ENCODE measurements at places on chromosomes 12 and 14.
A peak's percentile ranks its signal among the peaks of the same experiment; 100 is the strongest.

GRCh38 chr14:51933191-51933590, 56.2 kb upstream of the RTRAF start:
- DNase-seq = no peak

DNA sequence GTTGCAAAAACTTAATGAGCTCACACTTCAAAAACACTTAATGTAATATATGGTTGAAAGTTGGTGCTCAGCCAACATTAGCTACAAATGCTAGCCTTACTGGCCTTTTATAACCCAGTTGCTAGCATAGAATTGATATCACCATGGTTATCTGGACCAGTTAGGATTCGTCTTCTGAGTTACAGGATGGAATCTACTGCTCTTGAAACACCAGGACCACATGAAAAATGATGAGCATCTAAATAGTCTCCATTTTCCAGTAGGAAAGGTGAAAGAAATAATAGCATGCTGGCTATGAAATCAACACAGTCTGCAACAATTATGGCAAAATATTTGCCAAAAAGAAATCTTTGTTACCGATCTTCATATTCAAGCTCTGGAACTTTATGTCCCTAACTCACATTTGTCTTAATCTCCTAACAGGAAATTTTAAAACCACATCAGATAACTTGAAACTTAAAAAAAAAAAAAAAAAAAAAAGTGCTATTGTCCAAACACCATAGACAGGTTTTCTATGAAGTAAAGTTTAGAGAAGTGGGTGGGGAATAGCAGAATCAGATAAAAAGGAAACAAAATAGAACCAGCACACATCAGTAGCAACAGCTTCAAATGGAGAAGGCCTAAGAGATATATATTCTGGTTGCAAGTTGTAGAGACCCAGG, 12.6 kb upstream of the CD69 start:
- no peak for DNase-seq

DNA sequence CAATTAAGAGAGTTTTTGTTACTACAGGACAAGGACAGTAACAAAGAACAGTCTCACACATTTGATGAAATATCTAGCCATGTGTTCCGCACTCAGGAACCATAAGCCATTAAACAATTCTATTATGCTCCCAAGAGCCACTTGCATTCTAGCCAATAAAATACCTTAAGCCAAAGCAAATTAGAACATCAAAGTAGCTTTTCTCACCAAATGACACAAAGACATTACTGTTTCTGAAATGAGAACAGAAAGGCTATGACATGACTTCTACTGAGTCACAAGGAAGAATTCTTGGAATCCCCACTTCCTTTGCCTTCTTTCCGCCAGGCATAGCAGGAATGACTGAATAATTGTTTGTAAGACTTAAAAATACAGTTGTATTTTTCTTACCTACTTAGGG, 445.8 kb downstream of the ATP23 start:
- no peak for DNase-seq

DNA sequence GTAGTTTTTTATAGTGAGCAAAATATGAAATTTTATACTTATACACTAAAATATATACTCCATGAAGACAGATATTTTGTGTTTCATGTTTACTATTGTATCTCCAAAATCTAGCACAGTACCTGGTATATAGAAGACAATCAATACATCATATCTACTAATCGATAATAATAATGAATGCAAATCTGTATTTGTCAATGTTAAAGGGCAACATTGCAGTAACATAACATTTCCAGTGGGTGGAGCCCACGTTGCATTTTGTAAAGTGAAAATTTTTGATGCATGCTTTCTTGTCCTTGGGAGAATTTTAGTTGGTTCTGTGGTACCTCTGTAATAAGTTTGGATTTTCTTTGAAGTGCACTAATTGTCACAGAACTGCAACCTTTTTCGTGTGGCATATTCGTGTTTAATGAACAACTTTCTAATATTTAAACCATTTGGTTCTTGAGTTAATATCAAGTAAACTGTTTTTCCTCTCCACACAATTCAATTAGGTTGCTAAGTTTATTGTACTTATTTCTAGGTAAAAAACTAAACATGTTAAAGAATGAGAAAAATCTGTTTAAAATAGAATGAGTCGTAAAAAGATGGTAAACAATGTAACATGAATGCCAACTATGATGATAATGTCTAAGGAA, 47.4 kb downstream of the AVPR1A start:
- DNase-seq = peak; percentile 8

GRCh38 chr14:90654831-90655276, 161.4 kb downstream of the TTC7B start:
- DNase-seq = no peak

DNA sequence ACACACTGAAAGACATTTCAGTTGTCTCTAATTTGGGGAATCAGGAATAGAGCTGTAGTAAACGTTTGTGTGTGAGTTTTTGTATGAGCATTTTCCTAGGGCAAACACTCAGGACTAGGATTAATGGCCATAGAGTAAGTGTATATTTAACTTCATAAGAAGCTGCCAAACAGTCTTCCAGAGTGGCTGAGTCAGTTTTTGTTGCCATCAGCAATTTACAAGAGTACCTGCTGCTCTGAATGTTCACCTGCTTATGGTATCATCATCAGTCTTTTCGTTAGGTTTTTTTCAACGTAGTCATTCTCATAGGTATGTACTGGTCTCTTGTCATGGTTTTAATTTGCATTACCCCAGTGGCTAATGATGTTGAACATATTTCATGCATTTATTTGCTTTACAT, 30.6 kb upstream of the TRHDE start:
- no peak for DNase-seq

- no peak for DNase-seq
Observed at GRCh38 chr12:94372461-94372860, 87.2 kb downstream of the CEP83 start.

DNA sequence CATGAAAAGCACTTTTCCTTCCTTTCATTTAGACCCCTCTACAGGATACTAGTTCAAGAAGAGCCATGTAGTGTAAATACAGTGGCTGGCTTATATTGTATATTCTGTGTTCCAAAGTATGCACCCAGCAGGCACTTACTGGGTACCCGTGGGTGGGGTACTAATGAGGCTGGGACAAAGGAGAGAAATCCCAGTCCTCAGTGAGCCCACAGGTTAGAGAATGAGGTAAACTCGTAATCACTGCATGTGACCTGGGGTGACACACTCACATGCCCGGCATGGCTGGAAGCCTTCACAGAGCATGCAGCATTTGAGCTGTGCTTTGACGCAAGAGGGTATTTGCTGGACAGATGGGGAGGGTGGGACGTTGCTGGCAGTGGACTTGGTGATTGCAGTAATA, 17.1 kb downstream of the SLC24A4 start:
- DNase-seq = no peak

DNA sequence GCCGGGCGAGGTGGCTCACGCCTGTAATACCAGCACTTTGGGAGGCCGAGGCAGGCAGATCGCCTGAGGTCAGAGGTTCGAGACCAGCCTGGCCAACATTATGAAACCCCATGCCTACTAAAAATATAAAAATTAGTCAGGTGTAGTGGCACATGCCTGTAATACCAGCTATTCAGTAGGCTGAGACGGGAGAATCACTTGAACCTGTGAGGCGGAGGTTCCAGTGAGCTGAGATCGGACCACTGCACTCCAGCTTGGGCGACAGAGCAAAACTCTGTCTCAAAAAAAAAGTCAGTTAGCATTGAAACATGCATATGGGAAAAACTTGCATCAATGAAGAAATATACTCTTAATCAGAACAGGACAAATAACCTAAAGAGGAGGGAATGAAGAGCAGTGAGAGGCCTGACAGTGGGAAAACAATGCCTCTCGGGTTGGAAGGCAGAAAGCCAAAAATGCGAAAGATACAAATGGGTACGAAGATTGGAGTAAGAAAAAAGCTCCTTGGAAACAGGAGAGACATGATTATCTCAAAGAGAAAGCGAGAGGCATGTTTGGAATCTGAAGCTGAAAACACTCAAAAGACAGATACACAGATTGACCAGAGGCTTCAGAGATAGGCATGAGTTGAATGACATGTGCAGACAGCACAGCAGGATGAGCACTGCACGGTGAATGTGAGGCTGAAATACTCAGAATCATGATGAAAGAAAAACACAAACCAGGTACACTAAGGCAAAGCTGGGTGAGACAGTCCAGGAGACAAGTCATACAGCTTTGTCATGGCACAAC, 30.6 kb downstream of the RESF1 start:
- no peak for DNase-seq

DNA sequence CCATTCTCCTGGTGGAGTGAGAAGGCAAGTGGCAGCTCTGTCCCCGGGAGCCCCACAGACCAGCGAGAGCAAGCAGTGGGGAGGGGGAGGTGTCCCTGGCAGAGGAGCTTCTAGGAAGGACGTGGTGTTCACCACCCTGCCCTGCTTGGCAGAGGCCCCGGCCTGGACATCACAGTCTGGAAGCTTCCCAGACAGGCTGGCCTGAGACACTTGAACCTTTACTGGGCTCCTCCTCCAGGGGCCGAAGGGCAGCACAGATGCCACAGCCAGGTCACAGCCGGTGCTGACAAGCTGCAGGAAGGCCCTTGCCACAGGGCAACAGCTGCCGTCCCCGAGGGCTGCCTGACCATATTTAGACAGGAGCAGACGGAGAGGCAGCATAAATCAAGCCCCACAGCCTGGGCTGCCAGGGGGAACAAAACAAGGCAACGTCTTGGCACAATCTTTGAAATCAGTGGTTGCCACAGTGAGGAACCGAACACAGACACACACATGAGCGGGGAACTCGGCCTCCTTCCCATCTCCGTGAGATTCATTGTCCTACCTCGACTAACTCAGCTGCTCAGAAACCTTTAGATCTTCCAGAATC, 28.5 kb downstream of the PRIMA1 start:
- DNase-seq = no peak

GRCh38 chr12:79156846-79157463, 292.4 kb downstream of the SYT1 start:
- DNase-seq = no peak

- no peak for DNase-seq
Observed at GRCh38 chr12:111268738-111269572, 99.9 kb downstream of the PHETA1 start.

DNA sequence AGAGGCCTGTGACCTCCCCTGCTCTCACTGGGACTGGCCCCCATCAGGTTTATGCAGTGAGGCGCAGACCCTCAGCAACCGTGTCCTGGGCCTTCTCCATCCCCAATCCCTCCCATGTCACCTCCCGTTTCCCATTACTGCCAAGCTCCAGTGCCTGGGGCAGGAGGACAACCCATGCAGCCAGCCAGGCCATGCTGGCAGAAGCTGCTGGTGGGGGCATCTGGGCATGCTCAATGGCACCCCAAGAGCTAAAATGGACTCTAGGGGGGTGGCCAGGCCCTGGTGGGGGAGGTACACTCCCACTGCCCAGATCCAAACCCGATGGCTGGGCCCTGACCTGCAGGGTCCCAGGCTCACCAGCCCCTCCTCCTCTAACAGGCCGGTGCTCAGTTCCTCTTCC, 20.5 kb upstream of the GPR132 start:
- DNase-seq = no peak

DNA sequence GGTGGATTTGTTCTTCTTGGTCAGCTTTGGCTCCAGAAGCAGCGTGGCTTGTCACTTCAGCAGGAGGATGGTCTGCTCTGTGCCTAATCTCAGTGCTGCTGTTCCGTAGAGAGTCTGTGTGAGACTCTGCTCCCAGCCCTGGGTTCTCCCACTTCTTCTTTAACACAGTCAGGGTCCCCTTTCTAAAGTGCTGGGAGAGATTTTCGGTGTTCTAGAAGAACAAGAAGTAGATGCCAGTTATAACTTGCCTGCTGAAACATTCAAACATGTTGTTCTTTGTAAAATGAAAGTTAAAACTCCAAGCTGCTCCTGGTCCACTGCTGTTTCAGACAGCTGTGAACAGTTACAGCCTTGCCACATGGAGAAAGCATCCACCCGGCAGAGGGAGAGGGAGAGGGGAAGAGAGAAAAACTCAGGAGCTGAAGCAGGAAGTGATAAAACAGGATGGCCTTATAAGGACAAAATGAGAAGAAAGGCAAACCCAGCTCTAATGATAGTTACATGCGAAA, 55.2 kb upstream of the CERS5 start:
- DNase-seq = peak; percentile 61

GRCh38 chr12:46370792-46371717, 1.5 kb downstream of the SLC38A2 start:
- peak; percentile 90 for DNase-seq

GRCh38 chr14:82759656-82760055, 1226.0 kb upstream of the SEL1L start:
- no peak for DNase-seq

DNA sequence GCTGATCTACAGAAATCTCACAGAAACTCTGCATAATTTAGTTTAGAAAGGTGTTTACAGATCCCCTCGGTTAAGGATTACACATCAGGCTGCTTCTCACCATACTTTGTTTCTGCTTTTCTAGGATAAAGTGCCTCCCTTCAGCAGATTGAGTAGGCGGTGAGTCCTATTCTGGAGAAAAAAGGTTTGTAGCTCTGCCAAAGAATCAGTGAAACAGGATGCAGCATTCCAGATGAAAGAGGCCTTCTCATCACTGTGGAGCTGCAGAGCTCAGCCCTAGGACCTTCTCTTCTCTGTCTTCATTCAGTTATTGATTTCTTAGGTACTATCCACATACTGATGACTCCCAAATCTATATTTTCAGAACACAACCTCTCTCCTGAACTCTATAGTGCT, 155.5 kb upstream of the KRR1 start:
- no peak for DNase-seq

GRCh38 chr12:52461693-52462092, 9.7 kb upstream of the KRT6B start:
- no peak for DNase-seq

DNA sequence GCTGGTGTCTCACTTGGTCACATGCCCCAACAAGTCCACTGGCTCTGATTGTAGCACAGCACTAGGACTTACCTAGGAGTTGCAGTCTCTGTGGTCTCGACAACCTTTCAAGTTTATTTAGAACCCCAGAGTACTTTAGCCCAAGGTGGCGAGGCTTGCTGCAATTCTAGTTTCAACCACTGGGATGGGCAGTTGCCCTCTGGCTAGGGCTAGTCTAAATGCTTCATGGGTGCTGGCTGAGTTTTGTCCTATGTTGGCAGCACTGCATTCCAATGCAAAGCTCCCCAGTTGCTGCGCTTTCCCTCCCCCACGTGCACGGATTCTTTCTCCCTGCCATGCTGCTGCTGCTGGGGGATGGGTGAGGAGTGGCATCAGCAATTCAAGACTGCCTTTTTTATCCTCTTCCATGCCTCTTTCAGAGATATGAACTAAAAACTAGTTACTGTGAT, 207.9 kb downstream of the SYNE2 start:
- no peak for DNase-seq

GRCh38 chr12:92332552-92332951, 186.9 kb upstream of the BTG1 start:
- DNase-seq = no peak

DNA sequence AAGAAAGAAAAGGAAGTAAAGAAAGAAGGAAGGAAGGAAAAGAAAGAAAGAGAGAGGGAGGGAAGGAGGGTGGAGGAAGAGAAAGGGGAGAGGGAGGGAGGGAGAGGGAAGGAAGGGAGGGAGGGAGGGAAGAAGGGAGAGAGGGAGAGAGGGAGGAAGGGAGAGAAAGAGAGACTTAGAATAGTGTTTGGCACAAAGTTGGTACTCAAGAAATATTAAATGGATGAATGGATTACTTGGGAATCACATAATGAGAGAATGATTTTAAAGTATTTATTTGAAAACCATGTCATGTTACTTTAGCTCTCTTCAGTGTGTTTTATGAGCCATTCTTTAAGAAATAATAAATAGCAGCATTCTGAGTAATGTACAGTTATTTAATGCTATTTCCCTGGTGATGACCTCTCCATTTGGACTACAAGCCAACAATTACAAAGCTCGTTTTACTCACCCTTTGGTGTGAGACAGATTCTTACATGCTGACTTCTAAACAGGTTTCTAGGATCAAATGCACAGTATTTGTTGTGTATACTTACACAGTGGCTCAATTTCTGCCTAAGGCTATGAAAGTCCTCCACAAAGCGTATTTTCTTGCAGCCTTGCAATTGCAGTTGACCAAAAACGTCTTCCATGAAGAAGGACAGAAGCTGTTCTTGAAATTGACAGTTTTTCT, 861 bp downstream of the IL26 start:
- no peak for DNase-seq
